ENCODE measurements at places on chromosomes 2 and 18.

GRCh38 chr2:60523963-60524362 lies 29.5 kb downstream of the BCL11A start:
- DNase-seq, result no peak

DNA sequence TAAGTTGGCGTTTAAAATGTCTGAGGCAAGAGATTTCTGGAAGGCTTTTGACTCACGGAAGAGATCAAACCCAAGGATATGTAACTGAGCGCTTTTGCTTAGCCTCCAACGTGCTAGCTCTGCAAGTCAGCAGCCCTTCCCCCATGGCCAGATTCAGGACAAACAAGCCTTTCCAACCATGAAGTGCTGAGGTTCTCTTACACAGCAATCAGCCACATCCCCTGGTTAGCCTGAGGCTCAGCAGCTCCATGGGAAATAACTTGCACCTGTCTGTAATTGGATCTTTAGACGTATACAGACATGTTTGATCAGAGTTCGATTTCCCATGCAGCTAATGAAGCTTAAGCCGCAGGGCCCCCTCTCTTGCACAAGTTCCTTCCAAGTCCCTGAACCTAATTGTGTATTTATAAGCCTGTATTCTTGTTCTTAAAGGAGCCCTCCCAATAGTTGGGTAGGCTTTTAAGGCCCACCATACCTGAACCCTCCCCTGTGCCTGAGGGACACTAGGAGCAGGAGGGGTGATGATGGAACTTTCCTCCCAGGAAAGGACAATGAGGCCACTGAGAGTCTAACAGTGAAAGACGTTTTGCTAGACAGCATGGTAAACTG lies 2.1 kb upstream of the TMEM131 start:
- no peak for DNase-seq

- DNase-seq, result no peak
Measured at GRCh38 chr2:44326548-44327264, 34.6 kb downstream of the PREPL start.

DNA sequence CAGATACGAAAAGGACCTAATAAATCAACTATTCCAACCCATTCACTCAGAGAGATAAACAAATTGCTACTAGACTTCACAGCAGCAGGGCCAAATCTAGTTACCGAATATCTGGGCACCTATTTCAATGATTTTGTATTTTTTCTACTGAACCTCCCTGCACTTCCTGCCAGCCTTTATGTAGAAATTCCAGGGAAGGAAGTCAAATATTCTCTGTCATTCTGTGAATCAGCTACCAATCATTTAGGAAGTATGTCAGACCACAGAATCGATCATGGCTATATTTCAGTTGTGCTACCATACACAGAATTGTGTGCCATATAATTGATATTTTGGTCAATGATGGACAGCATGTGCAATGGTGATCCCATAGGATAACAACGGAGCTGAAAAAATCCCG lies 109.6 kb upstream of the SPOPL start:
- DNase-seq, result no peak

DNA sequence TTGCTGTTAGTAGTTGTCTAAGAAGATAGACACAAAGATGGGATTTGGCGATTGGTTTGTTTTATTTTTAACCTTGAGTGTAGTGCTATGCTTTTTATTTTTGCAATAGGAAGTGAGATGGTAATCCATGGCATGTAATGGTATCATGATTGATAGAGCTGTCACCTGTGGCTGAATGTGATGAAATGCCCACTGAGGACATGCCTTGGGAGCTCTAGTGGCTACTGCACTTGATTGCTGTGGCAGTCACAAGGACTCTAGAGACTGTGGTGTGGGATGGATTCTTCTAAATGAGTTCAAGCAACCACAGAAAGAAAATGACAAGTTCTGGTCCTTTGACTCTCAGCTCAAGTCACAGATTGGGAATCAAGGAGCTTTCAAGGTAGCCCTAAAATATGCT lies 139.4 kb downstream of the CYRIA start:
- DNase-seq, result no peak

DNA sequence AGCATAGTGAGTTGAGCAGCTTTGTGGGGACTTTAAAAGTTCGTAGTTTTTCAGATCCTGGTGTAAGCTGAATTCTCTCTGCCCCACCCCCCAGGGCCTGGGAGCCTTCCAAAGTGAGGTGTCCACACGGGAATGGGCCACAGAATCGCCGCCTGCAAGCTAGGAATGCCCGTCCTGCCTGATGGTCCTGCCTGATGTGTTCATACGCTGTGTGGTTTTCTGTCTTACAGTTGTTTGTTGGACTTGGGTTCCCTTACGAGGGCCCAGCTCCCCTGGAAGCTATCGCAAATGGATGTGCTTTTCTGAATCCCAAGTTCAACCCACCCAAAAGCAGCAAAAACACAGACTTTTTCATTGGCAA lies 158.7 kb downstream of the MGAT5 start:
- DNase-seq, result no peak

DNA sequence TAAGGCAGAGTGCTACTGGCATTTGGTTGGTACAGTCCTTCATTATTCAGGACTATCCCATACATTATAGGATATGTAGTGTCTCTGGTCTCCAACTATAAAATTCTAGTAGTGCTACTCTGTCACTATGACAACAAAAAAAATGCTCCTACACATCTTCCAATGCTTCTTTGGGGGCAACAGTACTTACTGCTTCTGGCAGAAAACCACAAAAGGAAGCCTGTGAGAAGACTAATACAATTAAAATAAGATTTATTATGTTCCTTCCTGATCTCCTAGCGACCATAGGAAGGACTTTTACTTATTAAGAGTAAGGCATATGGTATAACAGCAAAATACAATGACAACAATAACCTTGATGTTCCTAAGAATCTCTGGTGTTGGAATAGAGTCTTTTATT lies 48.4 kb upstream of the CPO start:
- DNase-seq, result no peak

- no peak for DNase-seq
Measured at GRCh38 chr18:5103693-5104092, 93.4 kb downstream of the AKAIN1 start.

GRCh38 chr2:39416140-39416539 lies 20.9 kb downstream of the MAP4K3 start:
- no peak for DNase-seq

DNA sequence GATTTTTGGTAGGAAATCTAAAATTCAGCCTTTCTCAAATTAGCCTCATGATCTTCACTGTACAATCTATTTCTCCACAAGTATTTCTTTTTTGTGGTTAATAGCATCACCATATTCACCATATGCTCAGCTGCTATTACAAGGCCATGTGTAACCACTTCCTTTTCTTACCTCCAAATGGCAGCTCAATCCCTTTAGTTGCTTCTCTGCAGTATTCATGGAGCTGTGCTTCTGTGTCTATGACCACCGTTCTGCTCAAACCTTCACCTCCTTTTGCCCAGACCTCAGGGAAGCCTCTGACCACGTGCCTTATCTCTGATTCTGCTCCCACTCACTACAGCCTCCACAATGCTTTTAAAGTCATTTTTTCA lies 126.7 kb upstream of the TMEM200C start:
- DNase-seq, result peak; percentile 38

- DNase-seq, result peak; percentile 13
Measured at GRCh38 chr2:116489292-116489691, 1325.2 kb upstream of the DDX18 start.

DNA sequence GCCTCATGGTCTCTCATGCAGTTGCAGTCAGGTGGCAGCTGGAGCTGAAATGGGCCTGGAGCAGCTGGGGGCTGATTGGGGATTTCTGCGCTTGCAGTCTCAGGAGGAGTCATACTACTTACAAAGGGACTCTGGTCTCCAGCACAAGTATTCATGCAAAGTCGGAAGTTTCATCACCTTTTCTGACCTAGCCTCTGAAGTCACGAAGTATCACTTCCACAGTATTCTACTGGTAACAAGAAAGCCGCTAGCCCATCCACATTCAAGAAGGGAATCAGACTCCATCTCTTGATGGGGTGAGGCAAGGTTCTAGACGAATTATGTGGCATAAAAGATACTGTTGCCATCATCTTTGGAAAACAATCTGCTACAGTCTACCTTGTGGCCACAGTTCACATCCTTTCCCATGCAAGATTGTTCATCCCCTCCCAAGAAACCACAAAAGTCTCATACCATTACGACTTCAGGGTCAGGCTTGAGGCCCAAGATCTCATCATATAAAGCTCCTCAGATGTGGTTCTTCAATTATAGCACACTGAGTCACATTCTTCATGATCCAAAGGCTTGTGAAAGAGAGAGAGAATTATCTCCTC lies 95.3 kb downstream of the SMC6 start:
- no peak for DNase-seq

- no peak for DNase-seq
Measured at GRCh38 chr18:69217196-69218000, 183.3 kb upstream of the DOK6 start.

- no peak for DNase-seq
Measured at GRCh38 chr2:232203936-232204335, 174.6 kb upstream of the ALPP start.

GRCh38 chr18:22687892-22688680 lies 245.0 kb upstream of the RBBP8 start:
- DNase-seq, result no peak

GRCh38 chr2:99971326-99971900 lies 171.0 kb downstream of the AFF3 start:
- DNase-seq, result no peak

- DNase-seq, result no peak
Measured at GRCh38 chr2:122748552-122749011, 993.1 kb downstream of the TSN start.

GRCh38 chr2:203626952-203627681 lies 79.3 kb upstream of the CD28 start:
- no peak for DNase-seq

DNA sequence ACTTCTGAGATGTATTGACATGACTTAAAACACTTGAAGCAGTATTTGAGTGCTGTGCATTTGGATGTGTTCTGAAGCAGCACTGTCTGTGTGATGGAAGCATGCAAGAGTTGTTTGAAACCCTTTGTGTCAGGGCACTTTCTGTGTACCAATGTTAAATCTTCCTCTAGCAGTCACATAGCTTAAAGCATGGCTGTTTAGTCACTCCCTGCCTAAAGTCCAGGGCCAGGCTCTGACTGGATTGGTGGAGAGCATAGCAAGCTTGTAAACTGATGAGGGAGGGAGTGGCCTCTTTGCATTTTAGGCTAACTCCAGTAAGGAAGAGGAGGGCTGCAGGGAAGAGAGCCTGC lies 73.5 kb downstream of the MYO1B start:
- DNase-seq, result no peak

- DNase-seq, result no peak
Measured at GRCh38 chr2:36530178-36530982, 67.6 kb downstream of the FEZ2 start.

DNA sequence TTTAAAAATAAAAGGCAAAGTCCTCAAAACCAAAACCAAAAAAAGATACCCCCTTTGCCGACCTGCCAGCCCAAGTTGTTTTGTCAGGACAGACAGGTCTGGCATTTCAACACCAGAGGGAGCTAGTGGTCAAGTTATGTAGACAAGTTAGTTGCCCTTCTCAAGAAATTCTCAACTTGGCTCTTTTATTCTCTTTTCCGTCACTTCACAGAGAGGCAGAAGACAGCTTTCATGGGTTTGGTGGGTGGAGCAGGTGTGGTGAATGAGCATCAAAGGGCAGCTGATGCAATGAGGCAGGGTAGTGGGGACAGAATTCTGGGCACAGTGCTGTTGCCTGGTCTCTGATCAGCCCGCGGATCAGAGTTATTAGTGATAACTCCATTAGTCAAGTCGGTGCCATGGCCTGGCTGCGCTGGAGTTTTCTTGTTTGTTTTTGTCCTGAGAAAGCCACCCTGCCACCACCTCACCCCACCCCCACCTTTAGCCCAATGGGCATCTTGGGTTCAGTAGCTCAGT lies 303.7 kb upstream of the EPAS1 start:
- peak; percentile 86 for DNase-seq

GRCh38 chr2:204899983-204900382 lies 354.7 kb downstream of the PARD3B start:
- DNase-seq, result no peak

- DNase-seq, result no peak
Measured at GRCh38 chr2:197311421-197312033, 947 bp upstream of the ANKRD44 start.

GRCh38 chr2:61704364-61704763 lies 149.5 kb downstream of the FAM161A start:
- no peak for DNase-seq

GRCh38 chr2:137333386-137334165 lies 568.2 kb downstream of the THSD7B start:
- peak; percentile 72 for DNase-seq

- no peak for DNase-seq
Measured at GRCh38 chr2:219626540-219626939, 890 bp upstream of the SLC4A3 start.

GRCh38 chr2:72278046-72278445 lies 130.4 kb upstream of the CYP26B1 start:
- DNase-seq, result no peak

DNA sequence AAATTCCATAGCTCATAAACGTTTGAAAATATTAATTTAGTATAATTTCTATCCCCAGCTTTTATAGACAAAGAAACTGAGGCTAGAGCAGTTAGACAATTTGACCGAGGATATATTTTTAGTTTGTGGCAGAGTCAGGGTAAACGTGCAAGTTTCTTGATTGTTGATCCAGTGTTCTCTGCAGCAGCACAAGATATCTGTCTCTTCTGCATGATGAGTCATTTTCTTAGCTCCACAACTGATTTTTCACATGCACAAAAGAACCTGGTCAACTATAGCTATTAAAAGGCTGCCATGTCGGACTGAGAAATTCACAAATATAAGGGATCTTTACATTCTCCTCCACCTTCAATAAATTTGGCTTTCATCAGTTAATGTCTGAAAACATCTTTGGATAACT lies 143.4 kb upstream of the CYP26B1 start:
- no peak for DNase-seq

- DNase-seq, result no peak
Measured at GRCh38 chr18:51070545-51070944, 40.5 kb downstream of the SMAD4 start.

- DNase-seq, result peak; percentile 15
Measured at GRCh38 chr2:88950010-88950409, 258.5 kb downstream of the RPIA start.

DNA sequence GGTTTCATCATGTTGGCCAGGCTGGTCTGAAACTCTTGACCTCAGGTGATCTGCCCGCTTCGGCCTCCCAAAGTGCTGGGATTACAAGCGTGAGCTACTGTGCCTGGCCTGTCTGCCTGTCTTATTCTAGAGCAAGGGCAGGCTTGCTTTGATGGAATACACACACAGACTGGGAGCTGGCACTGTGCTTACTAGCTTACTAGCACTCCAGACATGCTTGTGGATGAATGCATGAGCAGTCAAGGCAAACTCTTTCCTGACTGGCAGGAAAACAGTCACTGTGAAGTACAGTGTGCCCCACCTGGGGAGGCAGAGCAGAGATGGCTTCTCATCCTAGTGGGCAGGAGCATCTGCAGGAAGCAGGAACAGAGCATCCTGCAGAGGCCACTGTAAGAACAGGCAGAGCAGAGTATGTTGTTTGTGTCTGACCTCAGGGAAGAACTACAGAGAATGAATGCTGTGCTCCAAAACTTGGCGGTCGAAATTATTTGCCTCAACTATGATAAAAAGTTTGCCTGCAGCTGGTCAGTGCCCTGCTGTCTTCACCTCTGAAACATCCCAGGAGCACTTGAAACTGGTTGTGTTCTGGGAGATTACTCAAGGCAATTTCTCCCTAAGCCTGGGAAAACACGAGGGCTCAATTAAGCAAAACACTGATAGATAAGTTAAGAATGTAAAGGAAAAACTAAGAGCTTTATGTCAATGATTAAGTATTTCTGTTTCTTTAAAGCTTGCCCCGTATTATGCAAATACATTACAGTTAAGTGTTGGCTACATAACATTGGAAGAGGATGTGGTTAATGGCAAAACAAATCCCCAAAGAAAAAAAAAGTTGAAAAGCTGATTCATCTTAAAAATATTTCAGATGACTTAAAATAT lies 102.4 kb downstream of the VAPA start:
- DNase-seq, result no peak

Data from MM.1S (cell line).